Neural cell (in vitro differentiated cells): ENCODE measurements at places on chromosomes 16 and 17. TPM values are rescaled to one million over a fixed set of nuclear protein-coding genes. Genes with fewer than 3 reads are reported as not detected.

Gene GFAP
- polyA plus RNA-seq: not detected in 2 replicates

Gene ZFHX3
- 26.4 and 27.7 TPM in 2 replicates for polyA plus RNA-seq

Gene SLC38A8
- not detected in 2 replicates for polyA plus RNA-seq

Gene MARVELD3
- polyA plus RNA-seq: not detected in 2 replicates

Gene TEX14
- 0.90 and 1.4 TPM in 2 replicates for polyA plus RNA-seq

Gene XAF1
- polyA plus RNA-seq: not detected in 2 replicates
